ENCODE measurements at places on chromosomes 7 and 10.

DNA sequence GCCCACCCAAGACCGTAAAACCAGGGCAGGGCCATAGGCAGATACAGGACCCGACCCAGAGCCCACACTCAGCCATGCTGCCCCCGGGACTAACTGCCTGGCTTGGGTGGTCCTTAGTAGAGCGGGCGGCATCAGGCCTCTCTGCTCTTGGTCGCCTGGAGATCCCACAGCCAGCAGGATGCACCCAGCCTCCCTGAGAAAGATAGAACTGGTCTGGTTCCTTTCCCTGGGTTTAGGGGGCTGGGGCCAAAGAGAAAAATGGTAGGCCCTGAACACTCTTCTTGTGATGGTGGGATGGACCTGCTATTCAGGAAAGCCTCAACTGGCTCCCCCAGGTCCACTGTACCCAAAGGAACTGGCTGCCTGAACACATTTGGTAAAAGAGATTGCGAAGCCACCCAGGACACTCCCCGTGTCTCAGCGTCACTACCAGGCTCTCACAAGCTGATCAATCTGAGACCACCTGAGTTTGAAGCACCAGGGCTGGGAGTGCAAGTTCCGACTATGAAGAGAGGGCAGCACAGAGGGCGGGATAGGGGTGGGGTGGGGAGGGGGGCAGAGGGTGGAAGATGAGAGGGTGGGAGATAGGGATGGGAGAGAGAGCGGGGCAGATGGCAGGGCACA lies 591.5 kb downstream of the DNAJB6 start:
- no peak for DNase-seq

GRCh38 chr7:17651863-17652385 lies 288.4 kb downstream of the SNX13 start:
- DNase-seq: no peak

GRCh38 chr7:74572301-74572979 lies 85.1 kb upstream of the GTF2I start:
- DNase-seq: no peak

DNA sequence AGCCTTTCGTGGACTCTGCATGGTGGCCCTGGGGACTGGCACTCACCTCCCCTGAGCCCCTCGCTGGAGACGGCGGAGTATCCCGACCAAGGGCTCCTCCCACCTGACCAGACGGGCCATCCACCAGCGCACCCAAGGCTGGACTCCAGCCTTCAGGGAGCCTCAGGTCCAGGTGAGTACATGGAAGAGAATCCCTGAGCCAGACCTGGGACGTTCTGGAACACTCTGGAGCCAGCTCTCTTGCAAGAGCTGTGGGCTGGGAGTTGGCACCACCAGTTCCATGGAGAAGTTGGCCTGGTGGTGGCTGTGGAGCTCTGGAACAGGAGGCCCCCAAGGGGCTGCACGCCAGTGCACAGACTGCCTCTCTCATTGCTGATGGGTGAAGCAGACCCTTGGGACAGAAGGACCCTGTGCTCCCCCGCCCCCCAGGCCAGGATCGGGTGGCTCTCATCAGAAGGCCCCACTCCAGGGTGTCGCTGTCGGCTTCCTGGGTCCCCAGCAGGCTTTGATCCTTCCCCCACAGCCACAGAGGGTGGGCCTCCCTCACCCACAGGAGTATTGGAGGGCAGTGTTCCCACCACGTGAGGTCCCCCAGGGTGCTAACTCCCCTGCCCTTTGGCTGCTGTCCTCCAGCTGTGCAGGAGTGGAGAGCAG lies 189.9 kb downstream of the EBF3 start:
- DNase-seq: no peak

DNA sequence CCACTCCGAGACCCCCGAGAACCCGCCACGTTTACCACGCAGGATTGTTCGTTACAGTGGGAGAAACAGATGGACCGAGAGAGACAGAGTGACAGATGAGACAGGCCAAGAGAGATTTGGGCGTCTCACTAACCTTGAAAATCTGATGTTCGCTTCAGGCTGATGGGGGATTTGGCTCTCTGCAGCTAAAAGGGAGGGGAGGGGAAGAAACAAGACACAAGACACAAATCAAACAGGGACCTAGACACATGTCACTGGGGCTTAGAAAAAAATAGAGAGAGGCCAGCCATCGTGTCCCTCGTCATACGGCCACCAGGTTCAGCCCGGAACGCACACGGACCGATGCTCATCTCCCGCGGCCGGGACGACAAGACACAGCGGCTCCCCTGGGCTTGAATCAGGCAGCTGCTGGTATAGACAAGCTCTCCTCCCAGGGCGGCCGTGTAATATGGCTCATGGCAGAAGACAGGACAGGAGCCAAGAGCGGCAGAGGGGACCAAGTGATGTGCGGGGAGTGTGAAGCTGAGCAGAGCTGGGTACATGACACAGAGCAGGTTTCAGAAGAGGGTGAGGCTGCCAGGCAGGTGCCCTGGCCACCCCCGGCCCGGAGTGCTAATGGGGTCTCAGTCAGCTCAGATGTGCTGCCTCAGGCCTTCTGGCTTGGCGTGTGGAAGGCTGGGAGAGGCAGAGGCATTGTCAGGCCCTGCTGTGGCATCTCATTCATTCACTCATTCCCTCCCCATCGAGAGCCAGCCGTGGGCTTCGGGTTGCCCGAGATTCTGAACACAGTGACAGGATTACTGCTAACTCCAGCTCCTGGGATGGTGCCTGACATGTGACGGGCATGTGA lies 88.5 kb upstream of the GNA12 start:
- DNase-seq: no peak

DNA sequence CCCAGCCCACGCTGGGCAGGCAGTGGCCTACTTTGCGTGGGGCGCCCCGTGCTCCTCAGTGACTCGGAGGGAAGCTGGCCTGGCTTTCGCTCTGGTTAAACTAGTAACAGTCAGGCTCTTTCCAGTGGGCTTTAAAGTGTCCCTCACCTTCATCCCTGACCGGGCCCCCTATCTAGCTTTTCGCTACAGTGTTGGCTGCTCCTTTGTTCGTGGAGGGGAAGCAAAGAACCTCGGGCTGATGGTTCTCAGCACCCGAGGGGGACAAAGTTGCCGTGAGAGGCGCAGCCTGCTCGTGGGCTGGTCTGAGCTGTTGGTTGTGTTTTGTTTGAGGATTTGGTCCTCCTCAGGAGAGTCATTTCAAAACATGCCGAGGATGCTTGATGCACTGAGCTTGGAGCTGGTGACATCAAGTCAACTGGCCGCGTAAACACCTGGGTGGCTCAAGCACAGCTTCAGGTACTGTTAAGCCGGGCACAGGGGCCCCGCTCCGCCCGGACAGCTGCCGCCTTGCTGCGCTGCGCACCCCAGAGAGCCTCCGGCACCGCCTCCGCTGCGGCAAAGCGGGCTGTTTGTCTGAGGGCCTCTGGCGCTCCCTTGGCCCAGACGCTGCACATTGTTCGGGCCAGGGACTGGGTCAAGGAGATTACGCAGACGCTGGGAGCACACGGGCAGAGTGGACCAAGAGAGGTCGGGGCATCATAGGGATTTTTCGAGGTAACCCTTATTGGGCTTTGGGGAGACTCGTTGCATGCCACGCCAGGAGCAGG lies 1.6 kb downstream of the DLX6 start:
- DNase-seq: no peak

DNA sequence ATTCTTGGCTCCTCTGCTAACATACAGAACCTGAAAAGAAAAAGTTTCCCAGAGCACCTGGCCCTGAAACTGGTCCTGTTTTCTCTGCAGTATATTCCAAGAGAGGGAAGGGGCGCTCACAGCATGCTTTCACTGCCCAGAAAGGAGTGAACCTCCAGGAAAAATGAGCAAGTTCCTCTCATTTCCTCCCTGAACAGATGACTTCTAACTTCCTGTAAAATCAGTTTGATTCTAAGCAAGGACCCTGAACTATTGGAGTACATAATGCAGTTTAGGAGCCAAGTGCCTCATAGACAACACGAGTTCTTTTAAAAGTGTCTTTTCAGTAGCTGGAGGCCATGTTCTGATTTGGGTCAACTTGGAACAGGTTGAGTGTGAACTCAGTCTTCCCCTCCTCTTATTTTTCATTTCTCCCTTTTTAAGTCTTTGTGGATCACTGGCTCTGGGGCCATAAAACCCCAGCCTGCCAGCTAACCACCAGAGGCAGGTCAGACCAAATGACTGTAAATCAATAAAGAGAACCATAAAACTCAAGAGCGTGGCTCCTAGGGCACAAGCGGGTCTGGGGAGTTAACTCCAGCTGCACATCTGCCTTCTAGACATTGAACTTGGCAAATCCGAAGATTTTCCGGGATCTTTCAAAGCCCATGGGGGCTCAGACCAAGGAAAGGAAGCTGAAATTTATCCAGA lies 5.9 kb upstream of the LRRC18 start:
- DNase-seq: no peak

DNA sequence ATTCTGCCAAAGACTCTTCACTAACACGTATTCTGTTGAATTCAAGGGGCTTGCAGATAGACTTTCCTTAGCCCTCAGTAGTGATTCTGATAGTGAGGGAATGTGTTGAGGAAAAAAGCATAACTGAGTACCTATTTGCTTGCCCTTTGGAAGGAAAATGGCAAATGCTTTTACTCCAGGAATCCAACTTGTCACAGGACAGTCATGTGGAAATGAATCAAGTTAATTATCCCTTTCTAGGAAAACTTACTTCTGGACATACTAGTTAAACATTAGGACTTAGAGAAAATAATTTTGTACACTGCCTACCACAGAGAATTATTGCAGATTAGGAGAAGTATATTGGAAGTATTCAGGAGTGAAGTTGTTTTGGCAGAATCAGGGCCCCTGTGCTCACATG lies 148.9 kb upstream of the SLC13A1 start:
- DNase-seq: no peak

- no peak for DNase-seq
Observed at GRCh38 chr7:152411389-152411788, 24.4 kb downstream of the KMT2C start.

- DNase-seq: no peak
Observed at GRCh38 chr10:132845041-132845551, 59.1 kb upstream of the NKX6-2 start.

- no peak for DNase-seq
Observed at GRCh38 chr10:34168439-34168838, 646.7 kb downstream of the PARD3 start.

Data from stimulated activated naive CD8-positive, alpha-beta T cell treated with anti-CD3 and anti-CD28 coated beads, Interleukin-15, Interleukin-2, amounts not matched to agents 100 U/mL and 50 U/mL, for 24 hours (primary cell).